Muscle of arm (tissue), 14 donors: ENCODE measurements at places on chromosomes 7 and 10. TPM values are rescaled to one million over a fixed set of nuclear protein-coding genes. Genes with fewer than 3 reads are reported as not detected.

DNA sequence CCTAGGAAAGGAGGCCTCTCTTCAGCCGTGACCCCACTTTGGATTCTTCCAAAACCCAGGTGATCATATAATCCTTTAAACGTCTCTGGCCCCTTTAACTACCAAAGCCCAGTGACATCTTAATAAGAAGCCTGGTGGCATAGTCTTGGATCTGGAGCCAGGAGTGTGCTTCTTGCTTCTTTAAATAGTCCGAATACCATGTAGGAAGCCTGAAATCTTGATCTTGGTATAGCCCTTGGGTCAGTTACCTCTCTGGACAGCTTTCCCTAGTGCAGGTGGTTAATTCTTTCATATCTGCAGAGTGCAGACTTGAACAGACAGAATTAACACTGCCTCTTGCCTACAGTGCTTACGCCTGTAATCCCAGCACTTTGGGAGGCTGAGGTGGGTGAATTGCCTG is 138.6 kb upstream of the EFCAB10 start:
- DNase-seq = no peak

DNA sequence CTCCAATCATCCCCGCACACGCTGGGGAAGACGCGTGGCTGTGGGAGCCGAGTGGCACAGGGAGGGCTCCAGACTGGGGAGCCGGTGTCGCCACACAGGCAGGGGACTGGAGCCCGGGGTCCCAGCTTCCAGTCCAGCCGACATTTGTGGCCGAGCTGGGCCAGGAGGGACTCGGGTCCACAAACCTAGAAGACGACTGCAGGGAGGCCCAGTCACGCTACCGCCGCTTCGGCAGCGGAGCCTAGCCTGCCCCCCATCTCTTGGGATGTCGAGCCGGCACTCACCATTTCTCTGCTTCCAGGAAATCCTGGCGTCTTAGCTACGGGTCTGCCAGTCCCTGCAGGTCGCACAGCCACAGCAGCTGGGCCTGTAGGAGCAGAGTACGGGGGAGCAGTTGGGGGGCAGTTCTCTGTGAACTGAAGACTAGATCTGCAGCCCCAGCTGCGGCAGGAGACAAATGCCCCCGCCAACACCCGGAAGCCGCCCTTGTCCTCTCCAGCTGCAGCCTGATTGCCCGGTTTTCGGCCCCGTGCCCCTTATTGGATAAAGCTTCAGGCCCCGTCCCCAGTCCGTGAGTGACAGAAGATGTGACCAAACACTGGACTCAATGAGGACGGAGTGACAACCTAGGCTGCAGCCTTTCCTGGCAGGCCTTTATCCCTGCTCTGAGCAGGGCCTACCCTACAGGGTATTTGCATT is 270.7 kb downstream of the ZNF33B start:
- peak; percentile 75 for DNase-seq

DNA sequence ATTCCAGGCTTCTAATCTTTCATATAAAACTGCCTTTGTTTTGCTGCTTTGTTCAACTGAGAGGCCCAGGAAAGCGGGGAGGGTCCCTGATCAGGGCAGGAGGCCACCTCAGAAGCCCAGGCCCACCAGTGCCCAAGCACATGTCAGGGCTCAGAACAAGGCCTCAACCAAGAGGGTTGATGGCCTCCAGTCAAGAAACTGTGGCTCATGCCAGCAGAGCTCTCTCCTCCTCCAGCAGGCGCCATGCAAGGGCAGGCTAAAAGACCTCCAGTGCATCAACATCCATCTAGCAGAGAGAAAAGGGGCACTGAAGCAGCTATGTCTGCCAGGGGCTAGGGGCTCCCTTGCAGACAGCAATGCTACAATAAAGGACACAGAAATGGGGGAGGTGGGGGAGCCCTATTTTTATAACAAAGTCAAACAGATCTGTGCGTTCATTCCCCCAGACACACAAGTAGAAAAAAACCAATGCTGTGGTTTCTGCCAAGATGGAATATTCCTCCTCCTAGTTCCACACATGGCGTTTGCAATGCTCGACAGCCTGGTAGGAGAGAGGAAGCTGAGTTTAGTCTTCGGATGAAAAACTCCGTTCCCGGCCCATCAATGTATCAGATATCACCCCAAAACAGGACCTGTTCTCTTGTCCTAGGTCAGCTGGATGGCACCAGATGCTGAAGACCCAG is 34.0 kb downstream of the PSAP start:
- DNase-seq = no peak

- DNase-seq = no peak
Observed at GRCh38 chr10:121644501-121644900, 46.3 kb upstream of the FGFR2 start.

- DNase-seq = no peak
Observed at GRCh38 chr10:37275216-37275777, 149.9 kb downstream of the ANKRD30A start.

- no peak for DNase-seq
Observed at GRCh38 chr7:130146693-130147405, 58.4 kb downstream of the TMEM209 start.

DNA sequence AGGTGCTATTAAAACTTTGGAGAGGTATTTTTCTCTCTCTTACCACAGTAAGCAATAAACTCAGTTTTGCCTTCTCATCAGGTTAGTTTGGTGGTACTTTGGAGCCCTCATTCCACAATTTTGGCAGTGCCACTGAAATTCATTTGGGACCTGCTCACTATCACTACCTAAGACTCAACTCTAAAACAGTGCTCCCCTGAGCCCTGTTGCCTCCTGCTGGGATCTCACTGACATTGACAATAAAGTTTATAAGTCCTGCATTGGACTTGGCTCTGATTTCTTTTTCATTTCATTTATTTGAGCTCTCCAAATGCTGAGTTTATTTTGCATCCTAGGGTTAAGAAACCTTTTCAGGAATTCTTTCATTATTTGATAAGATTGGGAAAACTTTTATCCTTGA is 130.8 kb upstream of the HPS1 start:
- DNase-seq = no peak

GRCh38 chr10:121501796-121502195 is 96.4 kb downstream of the FGFR2 start:
- no peak for DNase-seq

GRCh38 chr7:27102581-27103442 is at the start of gene HOXA2:
TSS of gene HOXA2 (minus strand) at chr7:27102683. CDS start at chr7:27102500, 183 bp downstream.
- no peak for DNase-seq

DNA sequence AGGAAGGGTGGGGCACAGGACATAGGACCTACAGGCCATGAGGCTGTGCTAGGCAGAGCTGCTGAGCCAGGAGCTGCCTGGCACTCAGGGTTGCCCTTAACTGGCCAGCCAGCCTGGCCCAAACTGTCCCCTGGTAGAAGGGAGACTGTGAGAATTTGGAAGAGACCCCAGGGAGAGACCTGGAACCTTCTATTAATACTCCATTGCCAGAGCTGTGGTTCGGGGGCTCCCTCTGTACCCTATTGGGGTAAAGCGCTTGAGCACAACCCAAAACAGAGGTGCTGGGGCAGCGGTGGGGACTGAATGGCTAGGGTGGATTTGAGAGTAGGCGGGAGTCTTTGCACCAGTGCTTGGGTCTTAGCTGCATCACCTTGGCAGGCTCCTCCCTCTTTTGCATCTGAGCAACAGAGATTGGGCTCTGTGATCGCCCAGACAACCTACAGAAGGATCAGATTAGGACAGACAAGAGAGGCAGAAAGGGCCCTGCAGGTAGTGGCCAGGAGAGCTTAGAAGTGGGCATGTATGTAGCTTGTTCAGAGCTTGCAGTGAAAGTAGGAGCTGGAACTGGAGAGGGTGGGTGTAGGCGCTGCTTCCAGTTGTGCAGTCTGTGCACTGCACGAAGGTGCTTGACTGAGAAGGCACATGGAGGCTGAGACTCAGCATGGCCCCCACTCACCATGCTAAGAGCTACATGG is 53.3 kb downstream of the ADCYAP1R1 start:
- DNase-seq = no peak

CHST12 gene
- not detected for polyA plus RNA-seq

UPK3BL1 gene
- polyA plus RNA-seq = 93.8 TPM

CUEDC2 gene
- polyA plus RNA-seq = 49.0 TPM

ADCYAP1R1 gene
- polyA plus RNA-seq = 6.0 TPM

MOGAT3 gene
- 0.15 TPM for polyA plus RNA-seq

SPDYE2 gene
- polyA plus RNA-seq = 7.9 TPM

CDHR3 gene
- 9.2 TPM for polyA plus RNA-seq

OIT3 gene
- 11.5 TPM for polyA plus RNA-seq

ZNF488 gene
- 3.8 TPM for polyA plus RNA-seq

CRTAC1 gene
- 0.84 TPM for polyA plus RNA-seq
